Transverse colon (tissue), 4 donors: ENCODE measurements at places on chromosomes 6 and 20. TPM values are rescaled to one million over a fixed set of nuclear protein-coding genes. Genes with fewer than 3 reads are reported as not detected.

GRCh38 chr6:33566182-33567084, 13.6 kb downstream of the BAK1 start:
- no peaks in the 10 kb centered on the region for H3K4me1 ChIP-seq
- H3K36me3 ChIP-seq = no peaks in the 10 kb centered on the region
- H3K27me3 ChIP-seq = no peaks in the 10 kb centered on the region
- H3K27ac ChIP-seq = no peak overlapping the region

GRCh38 chr6:47181681-47182080, 128.0 kb downstream of the TNFRSF21 start:
- no peaks in the 10 kb centered on the region for H3K27me3 ChIP-seq
- no peak for DNase-seq
- peaks cover 3% of the 10 kb centered on the region for H3K4me1 ChIP-seq
- H3K4me3 ChIP-seq = no peak overlapping the region

The MUC22 gene
- not detected for total RNA-seq

DNA sequence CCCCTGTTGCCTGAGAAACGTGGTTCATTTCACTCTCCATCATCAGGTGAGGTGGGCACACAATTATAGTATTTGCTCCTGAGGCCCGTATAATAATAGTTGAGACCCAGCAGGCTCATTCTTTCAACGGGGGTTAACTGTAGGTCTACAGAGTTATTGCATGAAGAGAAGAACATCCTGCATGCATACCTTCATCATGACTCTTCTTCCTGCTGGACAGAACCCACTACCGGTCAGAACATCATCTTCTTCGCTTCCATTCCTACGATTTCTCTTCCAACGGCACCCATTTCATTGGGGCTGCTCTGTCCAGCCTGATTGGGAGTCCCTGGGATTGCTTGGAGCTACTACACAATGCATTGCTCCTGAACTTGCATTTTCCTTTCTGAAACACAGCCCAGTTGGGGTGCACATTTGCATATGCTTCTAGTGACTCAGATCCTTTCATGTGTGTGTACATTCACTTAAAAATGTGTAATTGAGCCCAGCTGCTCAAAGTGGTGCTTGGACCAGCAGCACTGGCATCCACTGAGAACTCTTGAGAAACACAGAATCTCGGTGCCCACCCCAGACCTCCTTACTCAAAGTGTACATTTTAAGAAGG, 57.4 kb downstream of the SLC24A3 start:
- H3K36me3 ChIP-seq = no peaks in the 10 kb centered on the region
- H3K4me3 ChIP-seq = no peak overlapping the region
- H3K27ac ChIP-seq = no peak overlapping the region
- H3K27me3 ChIP-seq = no peaks in the 10 kb centered on the region
- no peak for DNase-seq

The SIRPB2 gene
- not detected for total RNA-seq

The FAXC gene
- 0.75 TPM for total RNA-seq

- H3K36me3 ChIP-seq = no peaks in the 10 kb centered on the region
- H3K4me3 ChIP-seq = no peak overlapping the region
- no peak for DNase-seq
- peak overlapping the region; percentile 35 for H3K27ac ChIP-seq
- no peaks in the 10 kb centered on the region for H3K27me3 ChIP-seq
- H3K4me1 ChIP-seq = peaks cover 7% of the 10 kb centered on the region
Measured at GRCh38 chr6:76779068-76779467, 684.2 kb downstream of the HTR1B start.

The NDUFAF5 gene
- 18.4 TPM for total RNA-seq

DNA sequence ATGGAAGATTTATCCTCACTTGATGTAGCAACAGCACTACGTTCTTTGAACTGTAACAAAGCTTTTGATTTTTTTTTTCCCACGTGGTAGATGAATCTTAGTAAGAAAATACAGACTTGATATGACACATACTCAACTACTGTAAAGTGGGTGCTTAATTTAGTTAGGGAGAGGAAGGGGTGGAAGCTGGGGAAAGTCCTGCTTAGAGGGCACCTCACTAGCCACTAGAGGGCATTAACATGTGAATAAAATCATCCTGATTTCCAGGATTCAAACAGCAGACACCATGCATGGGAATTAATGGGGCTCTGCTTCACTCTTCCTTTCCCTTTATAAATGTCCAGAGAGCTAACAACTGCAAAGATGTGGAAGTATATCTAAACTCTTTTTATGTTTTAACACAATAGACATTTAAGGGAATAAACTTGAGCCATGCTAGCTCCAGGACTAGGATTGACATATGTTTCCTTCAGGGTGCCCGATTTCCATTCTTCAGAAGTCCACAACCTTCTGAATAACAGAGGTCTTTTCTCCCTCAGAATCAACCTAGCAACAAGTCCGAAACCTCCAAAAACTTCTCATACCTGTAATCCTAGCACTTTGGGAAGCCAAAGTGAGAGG, 250.1 kb downstream of the ATXN1 start:
- no peaks in the 10 kb centered on the region for H3K27me3 ChIP-seq
- peaks cover 8% of the 10 kb centered on the region for H3K4me1 ChIP-seq
- H3K36me3 ChIP-seq = no peaks in the 10 kb centered on the region
- DNase-seq = no peak
- H3K27ac ChIP-seq = peak overlapping the region; percentile 33
- H3K4me3 ChIP-seq = no peak overlapping the region

GRCh38 chr20:58718729-58719128, 26.1 kb downstream of the NPEPL1 start:
- no peak overlapping the region for H3K27ac ChIP-seq
- H3K4me3 ChIP-seq = no peak overlapping the region
- DNase-seq = peak; percentile 3
- H3K36me3 ChIP-seq = no peaks in the 10 kb centered on the region

DNA sequence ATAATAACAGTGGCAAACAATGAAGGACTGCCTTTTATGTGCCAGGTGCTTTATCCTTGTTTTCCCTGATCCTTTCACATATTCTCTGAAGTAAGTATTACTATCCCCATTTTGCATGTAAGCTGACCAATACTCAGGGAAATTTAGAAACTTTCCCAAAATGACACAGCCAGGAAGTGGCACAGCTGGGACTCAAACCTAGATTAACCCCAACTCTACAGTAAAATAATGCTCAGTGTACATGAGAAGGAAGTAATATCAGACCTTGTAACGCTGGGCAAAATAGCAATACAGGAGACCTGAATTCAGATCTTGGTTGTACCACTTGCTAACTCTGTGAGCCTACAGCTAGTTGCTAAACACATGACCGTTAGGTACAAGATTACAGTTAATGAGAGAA, 26.8 kb upstream of the NRSN1 start:
- no peaks in the 10 kb centered on the region for H3K36me3 ChIP-seq
- H3K4me1 ChIP-seq = no peaks in the 10 kb centered on the region
- DNase-seq = no peak
- H3K27ac ChIP-seq = no peak overlapping the region

DNA sequence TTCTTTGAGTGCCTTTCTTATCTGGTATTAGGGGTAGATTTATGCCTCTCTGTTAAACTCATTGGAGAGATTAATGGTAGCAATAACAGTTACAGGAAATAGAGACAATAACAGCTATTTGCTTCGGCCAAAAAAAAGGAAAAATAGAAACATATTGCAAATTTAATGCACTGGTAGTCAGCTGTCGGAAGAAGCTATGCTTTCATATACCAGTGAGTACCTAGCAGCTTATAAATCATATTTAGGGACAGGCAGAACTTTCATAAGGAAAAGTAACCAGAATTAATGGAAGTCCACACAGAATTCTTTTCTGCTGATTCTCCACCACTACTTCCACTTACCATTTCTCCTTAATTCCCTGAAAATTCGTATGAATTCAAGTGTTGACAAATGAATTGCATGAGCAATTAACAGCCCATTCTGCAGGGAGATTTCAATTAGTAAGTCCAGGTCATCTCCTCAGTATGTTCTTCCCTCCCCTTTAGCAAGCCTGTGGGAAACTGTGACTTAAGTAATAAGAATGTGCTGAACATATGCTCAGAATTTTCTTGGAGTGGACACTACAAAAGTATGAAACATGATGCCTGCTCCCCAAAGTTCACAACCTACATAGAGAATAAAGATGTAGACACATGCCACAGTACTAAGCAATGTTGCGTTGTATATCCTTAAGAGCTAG, 196.7 kb upstream of the KCNQ5 start:
- no peak overlapping the region for H3K4me3 ChIP-seq
- no peaks in the 10 kb centered on the region for H3K27me3 ChIP-seq
- H3K36me3 ChIP-seq = no peaks in the 10 kb centered on the region
- H3K27ac ChIP-seq = no peak overlapping the region
- no peaks in the 10 kb centered on the region for H3K4me1 ChIP-seq

- H3K4me3 ChIP-seq = no peak overlapping the region
- H3K36me3 ChIP-seq = no peaks in the 10 kb centered on the region
- DNase-seq = peak; percentile 64
- H3K27ac ChIP-seq = no peak overlapping the region
- H3K4me1 ChIP-seq = no peaks in the 10 kb centered on the region
Measured at GRCh38 chr6:41463062-41463930, 82.9 kb upstream of the FOXP4 start.

- H3K4me1 ChIP-seq = no peaks in the 10 kb centered on the region
- H3K27ac ChIP-seq = no peak overlapping the region
- no peak overlapping the region for H3K4me3 ChIP-seq
- H3K27me3 ChIP-seq = peaks cover 16% of the 10 kb centered on the region
Measured at GRCh38 chr6:31016659-31017299, 6.5 kb downstream of the MUC22 start.

DNA sequence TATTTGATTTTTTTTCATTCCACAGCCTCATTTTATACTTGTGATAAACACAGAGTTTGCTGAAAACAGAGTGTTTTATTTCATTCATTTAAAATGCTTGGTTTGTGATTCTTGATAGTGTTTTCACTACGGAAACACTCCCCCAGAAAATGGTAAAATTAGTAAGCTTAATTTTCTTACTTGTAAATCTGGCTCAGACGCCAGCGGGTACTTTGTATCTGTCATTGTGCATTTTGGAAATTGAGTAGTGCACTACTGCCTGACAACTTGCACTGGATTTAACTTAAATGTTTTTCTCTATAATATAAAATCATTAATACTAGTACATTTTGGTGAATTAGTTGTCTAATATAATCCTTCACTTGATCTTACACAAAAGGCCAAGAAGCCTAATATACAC, 37.0 kb upstream of the HINT3 start:
- no peaks in the 10 kb centered on the region for H3K36me3 ChIP-seq
- peak overlapping the region; percentile 52 for H3K4me3 ChIP-seq
- peak overlapping the region; percentile 85 for H3K27ac ChIP-seq
- peaks cover 2% of the 10 kb centered on the region for H3K4me1 ChIP-seq
- no peaks in the 10 kb centered on the region for H3K27me3 ChIP-seq
- no peak for DNase-seq

The AGPAT1 gene
- 43.3 TPM for total RNA-seq

The ZBTB22 gene
- 10.1 TPM for total RNA-seq

- no peak overlapping the region for H3K27ac ChIP-seq
- no peak for DNase-seq
- no peaks in the 10 kb centered on the region for H3K4me1 ChIP-seq
Measured at GRCh38 chr6:118537574-118537973, 10.5 kb upstream of the PLN start.

DNA sequence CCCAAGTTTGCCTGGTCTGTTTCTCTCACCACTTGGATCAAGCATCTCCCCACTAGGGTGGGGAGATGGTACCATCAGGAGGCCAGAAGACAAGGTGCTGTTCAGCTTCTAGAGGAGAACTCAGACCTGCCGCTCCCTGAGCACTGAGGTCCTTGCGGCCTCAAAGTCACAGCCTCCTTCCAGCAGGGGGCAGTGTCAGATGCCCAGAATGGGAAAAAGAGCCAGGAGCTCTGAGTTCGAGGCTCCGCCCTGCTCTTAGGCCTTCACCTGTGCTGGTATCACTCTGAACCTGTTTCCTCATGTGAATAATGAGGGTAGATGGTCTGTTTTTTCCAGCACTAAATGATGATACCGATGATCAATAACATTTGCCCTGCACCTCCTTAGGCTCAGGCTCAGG, 68.7 kb downstream of the TOX2 start:
- no peaks in the 10 kb centered on the region for H3K27me3 ChIP-seq
- H3K27ac ChIP-seq = peak overlapping the region; percentile 76
- H3K36me3 ChIP-seq = no peaks in the 10 kb centered on the region
- DNase-seq = peak; percentile 80

The TSBP1 gene
- total RNA-seq = not detected

DNA sequence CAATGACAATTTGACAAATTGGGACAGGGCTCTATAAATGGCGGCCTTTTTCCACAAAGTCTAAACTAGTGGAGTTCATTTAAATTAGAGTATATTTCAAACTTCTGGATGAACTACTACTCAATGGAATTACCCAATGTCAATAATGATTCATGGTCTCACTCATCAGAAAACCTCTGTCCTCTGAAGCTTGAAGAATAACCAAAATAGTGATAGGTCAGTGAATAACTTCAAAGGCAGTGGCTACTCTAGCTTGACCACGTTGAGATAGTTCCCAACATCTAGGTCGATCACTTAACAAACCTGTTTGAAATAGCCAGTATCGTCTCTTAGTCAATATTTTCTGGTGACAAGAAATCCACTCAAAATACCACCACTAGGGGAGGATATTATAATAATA, 197.6 kb downstream of the HDGFL1 start:
- H3K36me3 ChIP-seq = no peaks in the 10 kb centered on the region
- H3K27me3 ChIP-seq = no peaks in the 10 kb centered on the region

The ESR1 gene
- 0.41 TPM for total RNA-seq
